ENCODE measurements at places on chromosomes 12 and 14.

- no peak for DNase-seq
These were observed 32.8 kb upstream of the BATF start for GRCh38 chr14:75489480-75489837.

DNA sequence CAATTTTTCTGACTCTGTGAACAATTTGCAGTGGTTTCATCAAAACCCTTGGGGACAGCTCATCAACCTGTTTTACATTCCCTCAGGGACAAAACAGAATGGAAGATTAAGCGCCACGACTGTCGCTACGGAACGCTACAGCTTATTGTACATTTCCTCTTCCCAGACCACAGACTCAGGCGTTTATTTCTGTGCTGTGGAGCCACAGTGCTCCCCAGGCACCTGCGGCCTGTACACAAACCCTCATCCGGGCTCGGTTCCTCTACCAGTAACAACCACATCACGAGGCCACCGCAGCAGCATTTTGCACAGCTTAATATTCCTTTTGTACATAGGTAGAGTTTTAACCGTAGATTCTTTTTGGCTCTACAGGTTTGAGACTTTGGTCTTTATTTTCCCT is 397.4 kb upstream of the OR4E1 start:
- DNase-seq, result no peak

DNA sequence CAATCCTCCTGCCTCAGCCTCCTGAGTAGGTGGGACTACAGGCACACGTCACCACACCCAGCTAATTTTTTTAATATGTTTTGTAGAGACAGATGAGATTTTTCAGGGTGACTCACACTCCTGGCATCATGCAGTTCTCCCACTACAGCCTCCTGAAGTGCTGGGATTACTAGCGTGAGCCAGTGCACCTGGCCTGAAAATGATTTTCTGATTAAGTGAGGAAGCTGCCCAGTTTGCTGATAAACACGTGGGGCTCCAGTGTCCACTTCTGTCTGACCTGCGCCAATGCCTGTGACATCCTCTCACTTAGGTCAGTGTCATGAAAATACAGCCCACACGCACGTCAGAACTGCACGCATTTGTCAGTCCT is 37.0 kb upstream of the SFSWAP start:
- no peak for DNase-seq

GRCh38 chr12:15544589-15544988 is 222.3 kb downstream of the PTPRO start:
- no peak for DNase-seq

- DNase-seq, result no peak
These were observed 841 bp downstream of the GLI1 start for GRCh38 chr12:57460468-57460784.

- peak; percentile 45 for DNase-seq
These were observed 52.9 kb downstream of the ANO6 start for GRCh38 chr12:45268672-45269411.

DNA sequence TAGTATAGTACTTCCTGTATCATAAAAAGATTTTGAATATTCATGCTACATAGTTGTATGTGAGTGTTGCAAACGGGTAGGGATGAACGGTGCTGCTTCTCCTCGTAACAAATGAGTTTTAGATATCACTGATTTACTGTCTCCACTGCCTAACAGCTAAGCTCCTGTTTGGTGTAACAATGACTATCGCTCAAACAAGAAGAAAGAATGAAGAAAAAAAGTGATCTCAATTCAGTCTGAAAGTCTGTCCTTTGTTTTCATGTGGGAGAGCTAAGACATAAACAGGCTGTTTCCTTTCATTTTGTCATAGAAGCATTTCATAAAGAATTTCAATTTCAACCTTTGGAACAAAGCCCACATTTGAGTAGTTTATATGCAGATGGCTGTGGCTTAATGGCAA is 26.1 kb upstream of the RTRAF start:
- DNase-seq, result no peak

Data from WERI-Rb-1 (cell line).